Stimulated activated CD8-positive, alpha-beta memory T cell treated with anti-CD3 and anti-CD28 coated beads, Interleukin-4, amount 100 ng/mL, for 1 hour (primary cell): ENCODE measurements at places on chromosomes 4 and X.

- DNase-seq, result no peak
Measured at GRCh38 chr4:53098681-53099121, 236.6 kb downstream of the RASL11B start.

GRCh38 chr4:153661215-153661822 is 22.8 kb upstream of the TLR2 start:
- DNase-seq, result no peak

DNA sequence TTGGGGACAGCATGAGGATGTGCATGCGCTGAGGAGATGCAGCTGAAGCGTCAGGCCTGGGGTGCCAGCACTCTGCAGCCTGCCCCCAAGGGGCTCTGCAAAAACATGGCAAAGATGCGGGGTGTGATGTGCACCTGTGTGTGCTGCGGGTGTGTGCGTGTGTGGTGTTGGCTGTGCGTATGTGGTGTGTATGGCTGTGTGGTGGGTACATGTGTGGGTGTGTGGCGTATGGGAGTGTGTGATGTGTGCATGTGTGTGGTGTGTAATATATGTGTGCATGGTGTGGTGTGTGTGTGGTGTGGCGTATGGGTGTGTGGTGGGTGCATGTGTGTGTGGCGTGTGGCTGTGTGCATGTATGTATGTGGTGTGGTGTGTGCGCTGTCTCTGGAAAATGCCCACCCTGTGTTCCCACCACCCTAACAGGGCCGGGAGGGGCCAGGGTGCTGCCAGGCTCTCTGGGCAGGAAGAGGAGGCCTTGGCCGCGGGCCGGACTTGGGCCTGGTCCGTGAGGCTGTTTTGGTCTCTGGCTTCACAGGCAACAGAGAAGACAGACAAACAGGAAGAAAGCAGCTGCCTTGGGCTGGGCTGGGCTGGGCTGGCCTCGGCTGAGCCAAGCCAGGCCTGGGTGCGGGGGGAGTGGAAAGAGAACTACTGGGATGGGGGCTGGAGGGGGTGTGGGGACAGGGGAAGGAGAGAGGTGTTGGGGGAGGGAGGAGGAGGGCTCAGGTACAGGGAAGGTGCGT is 1.1 kb upstream of the AVPR2 start:
- no peak for DNase-seq

DNA sequence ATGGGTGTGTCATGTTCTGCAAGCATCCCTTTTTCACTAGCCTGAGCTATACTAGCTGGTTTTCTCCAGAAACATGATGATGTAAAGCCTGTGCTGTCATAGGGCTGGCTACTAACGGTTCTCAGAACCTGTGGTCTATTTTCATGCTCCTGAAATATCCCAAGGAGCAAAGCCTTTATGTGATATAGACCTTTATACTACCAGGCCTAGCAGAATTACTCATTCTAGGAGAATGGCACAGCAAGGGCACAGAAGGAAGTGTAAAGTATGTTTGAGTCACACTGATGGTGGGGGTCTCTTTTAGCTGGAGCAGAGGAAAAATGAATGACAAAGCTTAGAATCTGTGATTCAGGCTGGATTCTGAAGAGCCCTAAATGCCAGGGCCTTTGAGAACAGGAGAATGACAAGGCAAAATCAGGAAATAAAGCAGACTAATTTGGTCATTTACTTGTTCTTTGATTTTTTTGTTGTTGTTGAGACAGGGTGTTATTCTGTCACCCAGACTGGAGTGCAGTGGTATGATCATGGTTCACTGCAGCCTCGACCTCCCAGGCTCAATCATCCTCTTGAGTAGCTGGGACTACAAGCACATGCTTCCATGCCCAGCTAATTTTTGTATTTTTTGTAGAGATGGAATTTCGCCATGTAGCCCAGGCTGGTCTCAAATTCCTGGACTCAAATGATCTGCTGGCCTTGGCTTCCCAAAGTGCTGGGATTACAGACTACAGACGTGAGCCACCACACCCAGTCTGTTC is 11.8 kb downstream of the TCEAL1 start:
- DNase-seq, result no peak

GRCh38 chrX:15321447-15321846 is 6.0 kb upstream of the ASB11 start:
- no peak for DNase-seq

- DNase-seq, result no peak
Measured at GRCh38 chrX:105869701-105870100, 47.4 kb downstream of the NRK start.

DNA sequence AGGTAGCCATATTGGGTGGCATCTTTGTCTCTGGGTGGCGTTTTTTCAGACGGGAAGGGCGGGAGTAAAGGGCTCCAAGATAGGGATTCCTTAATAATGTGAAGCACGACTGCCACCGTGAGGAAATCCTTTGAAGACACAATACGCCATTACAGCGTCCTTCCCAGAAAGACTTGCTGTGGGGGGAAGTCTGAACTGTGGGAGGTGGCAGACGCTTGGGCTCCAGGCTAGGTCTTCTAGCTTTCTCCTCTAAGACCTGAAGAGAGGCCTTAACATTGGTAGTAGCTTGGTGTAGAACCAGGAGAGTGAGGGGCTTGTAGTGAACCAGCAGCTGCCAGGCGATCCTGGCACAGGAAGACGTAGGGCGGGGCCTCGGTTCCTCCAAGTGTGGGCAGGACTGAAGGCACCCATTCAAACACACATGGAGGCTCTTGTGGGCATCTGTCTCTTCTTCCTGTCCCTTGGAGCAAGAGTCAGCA is 197.3 kb downstream of the OR13H1 start:
- no peak for DNase-seq

GRCh38 chr4:145199051-145199716 is 18.8 kb upstream of the OTUD4 start:
- DNase-seq, result no peak

DNA sequence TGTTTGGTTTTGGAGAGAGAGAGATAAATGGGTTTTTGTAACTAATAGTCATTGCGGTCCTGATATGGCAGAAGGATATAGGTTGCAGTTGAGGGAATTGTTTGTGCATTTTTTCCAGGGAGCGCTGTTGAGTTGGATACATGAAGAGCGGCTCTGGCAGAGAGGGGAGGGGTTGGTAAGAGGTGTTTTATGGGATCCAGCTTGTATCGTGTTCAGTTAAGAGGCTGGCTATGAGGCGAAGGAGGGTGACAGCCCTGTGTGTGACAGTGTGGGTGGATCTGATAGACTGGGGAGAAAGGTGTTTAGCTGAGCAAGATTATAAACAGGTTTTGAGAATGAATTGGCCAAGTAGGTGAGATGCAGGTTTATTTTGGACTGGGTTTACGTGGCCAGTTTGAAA is 1.5 kb downstream of the SPANXN4 start:
- DNase-seq, result no peak
